ENCODE measurements at places on chromosomes 16 and 17. TPM values are rescaled to one million over a fixed set of nuclear protein-coding genes. Genes with fewer than 3 reads are reported as not detected.

CACNA1G gene
- total RNA-seq, result 0.17 TPM

MYH2 gene
- total RNA-seq, result not detected

TPSAB1 gene
- total RNA-seq, result 1.8 TPM

ERN2 gene
- not detected for total RNA-seq

ADORA2B gene
- total RNA-seq, result 0.40 TPM

RGS11 gene
- total RNA-seq, result 8.9 TPM

RNF167 gene
- 77.4 TPM for total RNA-seq

GCGR gene
- not detected for total RNA-seq

MT1A gene
- not detected for total RNA-seq

SLC6A2 gene
- not detected for total RNA-seq

KRT24 gene
- not detected for total RNA-seq

CES5A gene
- not detected for total RNA-seq

ASPA gene
- 1.7 TPM for total RNA-seq

VWA3A gene
- 0.45 TPM for total RNA-seq

UTS2R gene
- 1.0 TPM for total RNA-seq

DNA sequence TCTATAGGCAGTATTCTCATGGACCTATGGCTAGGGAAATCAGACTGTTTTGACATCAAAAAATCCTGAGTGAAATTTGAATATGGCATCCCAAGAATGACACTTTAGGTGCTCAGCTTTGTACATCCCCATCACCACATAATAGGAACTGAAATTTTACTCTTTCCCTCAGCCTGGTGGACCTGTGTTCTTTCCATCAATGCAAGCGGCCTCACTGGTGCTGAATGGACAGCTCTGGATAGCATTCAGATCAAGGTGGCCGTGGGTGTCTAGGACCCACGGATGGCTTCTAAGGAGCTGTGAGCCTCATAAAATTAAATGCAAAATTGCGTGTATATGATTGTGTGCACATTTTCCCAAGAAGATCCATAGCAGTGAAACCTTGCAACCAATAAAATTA is 152.6 kb downstream of the MAP2K6 start:
- H3K27ac ChIP-seq, result no peak overlapping the region
- no peaks in the 10 kb centered on the region for H3K27me3 ChIP-seq
- no peak for DNase-seq

GRCh38 chr17:67557052-67557845 is 160.5 kb upstream of the NOL11 start:
- no peak overlapping the region for H3K27ac ChIP-seq
- H3K4me3 ChIP-seq, result no peak overlapping the region
- H3K36me3 ChIP-seq, result peaks cover 5% of the 10 kb centered on the region
- peaks cover 11% of the 10 kb centered on the region for H3K4me1 ChIP-seq
- no peak for DNase-seq
- H3K27me3 ChIP-seq, result no peaks in the 10 kb centered on the region

- H3K4me1 ChIP-seq, result no peaks in the 10 kb centered on the region
- peaks cover 15% of the 10 kb centered on the region for H3K36me3 ChIP-seq
- H3K27me3 ChIP-seq, result no peaks in the 10 kb centered on the region
- DNase-seq, result no peak
- no peak overlapping the region for H3K4me3 ChIP-seq
- H3K27ac ChIP-seq, result no peak overlapping the region
Measured at GRCh38 chr16:27473101-27473900, 71.3 kb downstream of the IL21R start.

DNA sequence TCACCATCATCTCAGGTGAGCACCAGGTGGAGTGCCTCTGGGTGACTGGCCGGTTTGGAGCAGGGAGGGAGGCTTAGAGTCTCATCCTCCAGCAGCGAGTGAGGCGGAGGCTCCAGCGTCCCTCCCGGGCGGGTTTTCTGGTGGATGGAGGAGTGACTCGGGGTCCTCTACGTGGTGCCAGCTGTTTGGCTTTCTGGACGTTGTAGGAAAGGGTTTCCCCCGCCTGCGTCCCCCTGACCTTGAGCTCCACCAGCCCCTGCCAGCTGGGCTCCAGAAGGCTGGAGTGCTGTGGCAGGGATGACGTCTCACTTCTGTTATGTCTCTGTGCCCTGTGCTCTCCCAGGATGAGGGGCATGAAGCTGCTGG is 522 bp downstream of the DNASE1 start:
- peak overlapping the region; percentile 59 for H3K27ac ChIP-seq
- H3K27me3 ChIP-seq, result no peaks in the 10 kb centered on the region
- H3K4me3 ChIP-seq, result no peak overlapping the region

GRCh38 chr16:78577630-78578029 is 478.2 kb downstream of the WWOX start:
- no peaks in the 10 kb centered on the region for H3K27me3 ChIP-seq
- no peak overlapping the region for H3K4me3 ChIP-seq
- H3K36me3 ChIP-seq, result no peaks in the 10 kb centered on the region
- no peak overlapping the region for H3K27ac ChIP-seq
- H3K4me1 ChIP-seq, result no peaks in the 10 kb centered on the region

DNA sequence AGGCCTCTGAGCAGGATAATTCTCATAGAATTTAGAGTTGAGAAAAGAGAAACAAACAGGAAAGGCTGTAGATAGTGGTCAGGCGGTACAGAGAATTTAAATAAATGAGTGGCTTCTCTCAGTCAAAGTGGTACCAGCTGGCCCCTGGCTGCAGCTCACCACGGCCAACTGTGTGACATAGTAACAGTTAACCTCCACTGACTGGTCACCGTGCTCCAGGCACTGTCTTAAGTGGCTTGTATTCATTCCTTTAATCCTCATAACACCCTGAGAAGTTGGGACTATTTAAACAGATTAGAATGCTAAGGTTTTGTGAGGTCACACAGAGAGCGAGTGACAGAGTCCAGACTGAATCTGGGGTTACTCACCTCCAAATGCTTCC is 108.9 kb downstream of the GNAO1 start:
- DNase-seq, result no peak
- peaks cover 24% of the 10 kb centered on the region for H3K4me1 ChIP-seq
- H3K36me3 ChIP-seq, result no peaks in the 10 kb centered on the region
- no peaks in the 10 kb centered on the region for H3K27me3 ChIP-seq
- no peak overlapping the region for H3K27ac ChIP-seq
- no peak overlapping the region for H3K4me3 ChIP-seq

DNA sequence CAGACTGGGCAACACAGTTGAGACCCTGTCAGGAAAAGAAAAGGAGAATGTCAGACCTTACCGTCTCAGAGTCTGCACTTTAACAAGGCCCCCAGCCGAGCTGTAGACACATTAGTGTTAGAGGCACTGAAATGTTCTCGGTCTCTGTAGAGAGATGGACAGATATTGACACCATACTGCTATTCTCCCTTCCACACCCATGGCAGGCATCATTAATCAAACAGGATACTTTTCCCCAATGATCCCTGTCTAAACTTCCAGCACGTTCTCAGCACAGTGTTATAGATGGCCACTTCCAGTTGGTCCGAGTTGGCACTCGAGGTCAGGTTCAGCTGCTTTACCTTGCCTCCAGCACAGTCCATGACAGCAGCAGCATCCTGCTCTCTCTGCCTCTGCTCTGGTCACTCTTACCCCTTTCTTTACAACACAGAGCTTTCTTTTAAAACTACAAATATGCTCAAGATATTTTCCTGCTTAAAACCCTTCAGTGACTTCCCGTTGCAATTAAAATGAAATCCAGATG is 251.6 kb downstream of the SNX29 start:
- no peak overlapping the region for H3K27ac ChIP-seq
- DNase-seq, result no peak
- H3K4me1 ChIP-seq, result peaks cover 3% of the 10 kb centered on the region
- no peak overlapping the region for H3K4me3 ChIP-seq
- H3K36me3 ChIP-seq, result no peaks in the 10 kb centered on the region
- H3K27me3 ChIP-seq, result no peaks in the 10 kb centered on the region

GRCh38 chr16:49419862-49420261 is 46.3 kb downstream of the C16orf78 start:
- no peak overlapping the region for H3K27ac ChIP-seq
- H3K36me3 ChIP-seq, result no peaks in the 10 kb centered on the region
- no peaks in the 10 kb centered on the region for H3K27me3 ChIP-seq

- H3K27me3 ChIP-seq, result no peaks in the 10 kb centered on the region
- peaks cover 5% of the 10 kb centered on the region for H3K4me1 ChIP-seq
- H3K36me3 ChIP-seq, result no peaks in the 10 kb centered on the region
- no peak overlapping the region for H3K4me3 ChIP-seq
Measured at GRCh38 chr17:73013301-73013700, 79.2 kb downstream of the SLC39A11 start.

- no peak overlapping the region for H3K4me3 ChIP-seq
- H3K27ac ChIP-seq, result no peak overlapping the region
- no peak for DNase-seq
- H3K4me1 ChIP-seq, result no peaks in the 10 kb centered on the region
- H3K36me3 ChIP-seq, result no peaks in the 10 kb centered on the region
Measured at GRCh38 chr17:20966870-20967269, 75.9 kb downstream of the USP22 start.

GRCh38 chr17:46876353-46876887 is 25.0 kb downstream of the WNT9B start:
- H3K36me3 ChIP-seq, result no peaks in the 10 kb centered on the region
- DNase-seq, result no peak
- H3K27me3 ChIP-seq, result no peaks in the 10 kb centered on the region

- no peak overlapping the region for H3K27ac ChIP-seq
- no peak overlapping the region for H3K4me3 ChIP-seq
- H3K36me3 ChIP-seq, result no peaks in the 10 kb centered on the region
Measured at GRCh38 chr17:83113792-83114191, 34.4 kb downstream of the METRNL start.

- no peak overlapping the region for H3K27ac ChIP-seq
- H3K36me3 ChIP-seq, result no peaks in the 10 kb centered on the region
- no peak for DNase-seq
Measured at GRCh38 chr16:15792563-15792971, 64.3 kb downstream of the MYH11 start.

- DNase-seq, result no peak
- H3K4me3 ChIP-seq, result no peak overlapping the region
- no peaks in the 10 kb centered on the region for H3K27me3 ChIP-seq
- peaks cover 18% of the 10 kb centered on the region for H3K4me1 ChIP-seq
Measured at GRCh38 chr17:17661834-17662385, 19.3 kb upstream of the RAI1 start.

DNA sequence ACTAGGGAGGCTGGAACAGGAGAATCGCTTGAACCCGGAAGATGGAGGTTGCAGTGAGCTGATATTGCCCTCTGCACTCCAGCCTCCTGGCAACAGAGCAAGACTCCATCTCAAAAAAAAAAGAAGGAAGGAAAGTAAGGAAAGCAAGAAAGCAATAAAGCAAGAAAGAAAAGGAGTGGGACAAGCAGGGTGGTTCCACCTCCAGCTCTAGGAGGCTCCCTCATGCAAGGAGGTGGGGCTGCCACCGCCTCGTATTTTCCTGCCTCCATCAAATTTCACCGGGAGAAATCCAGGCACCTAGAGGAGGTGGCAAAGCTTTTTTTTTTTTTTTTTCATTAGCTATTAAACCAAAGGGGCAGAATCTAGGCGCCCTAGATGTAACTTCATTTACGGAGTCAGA is 1.0 kb downstream of the CYB561 start:
- no peaks in the 10 kb centered on the region for H3K36me3 ChIP-seq
- H3K4me1 ChIP-seq, result peaks cover 42% of the 10 kb centered on the region
- H3K27ac ChIP-seq, result no peak overlapping the region
- peak overlapping the region; percentile 67 for H3K4me3 ChIP-seq
- DNase-seq, result no peak
- H3K27me3 ChIP-seq, result no peaks in the 10 kb centered on the region

DNA sequence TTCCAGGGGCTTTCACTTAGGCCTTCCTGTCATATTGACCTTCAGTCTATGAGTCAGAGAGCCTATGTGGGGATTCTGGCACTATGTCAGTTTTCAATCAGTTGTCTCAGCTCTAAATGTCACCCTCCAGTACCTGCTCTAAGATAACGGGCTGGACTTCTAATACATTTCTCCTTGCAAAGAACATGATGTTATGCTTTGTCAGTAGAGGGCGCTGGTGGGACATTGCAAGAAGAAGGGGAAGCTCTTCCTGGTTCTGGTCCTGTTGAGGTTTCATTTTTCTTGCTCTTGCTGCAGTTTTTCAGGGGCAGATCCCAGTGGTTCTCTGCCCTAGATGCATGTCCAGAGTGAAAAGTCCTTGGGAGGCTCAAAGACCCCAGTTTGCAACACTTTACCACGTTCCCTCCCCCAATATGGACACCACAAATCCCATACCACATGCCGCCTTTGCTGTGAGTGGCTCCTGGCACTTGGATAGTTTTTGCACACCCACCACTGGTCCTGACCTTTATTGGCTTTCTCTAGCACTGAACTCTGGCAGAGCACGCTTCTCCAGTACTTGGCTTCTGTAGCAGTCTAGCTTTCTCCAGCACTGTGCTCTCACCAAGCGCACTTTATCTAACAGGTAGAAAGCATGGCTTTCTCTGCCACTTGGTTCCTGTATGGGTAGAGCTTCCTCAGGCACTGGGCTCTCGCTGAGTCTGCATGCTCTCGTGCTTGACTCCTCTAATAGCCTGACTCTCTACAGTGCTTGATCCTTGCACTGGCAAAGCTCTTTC is 49.0 kb downstream of the BCL7C start:
- H3K4me3 ChIP-seq, result peak overlapping the region; percentile 35
- peaks cover 4% of the 10 kb centered on the region for H3K4me1 ChIP-seq
- no peaks in the 10 kb centered on the region for H3K36me3 ChIP-seq
- peak overlapping the region; percentile 66 for H3K27ac ChIP-seq
- H3K27me3 ChIP-seq, result no peaks in the 10 kb centered on the region

- no peak overlapping the region for H3K4me3 ChIP-seq
- no peak overlapping the region for H3K27ac ChIP-seq
Measured at GRCh38 chr17:46732160-46732559, 86.3 kb downstream of the WNT3 start.

Data from heart right ventricle (tissue), 16 donors.